H4 (cell line): ENCODE measurements at places on chromosomes 5 and 9. TPM values are rescaled to one million over a fixed set of nuclear protein-coding genes. Genes with fewer than 3 reads are reported as not detected.

The TPRN gene
- total RNA-seq: 1.2 and 3.4 TPM in 2 replicates

The SLC34A3 gene
- not detected in 2 replicates for total RNA-seq

The GBA2 gene
- 16.9 and 21.5 TPM in 2 replicates for total RNA-seq

The GRM6 gene
- total RNA-seq: not detected in 2 replicates

The SHOC1 gene
- total RNA-seq: 0.94 and 1.5 TPM in 2 replicates

The ANKRD31 gene
- total RNA-seq: 0.14 and 0.33 TPM in 2 replicates

The WDR31 gene
- total RNA-seq: 0.46 and 0.47 TPM in 2 replicates

The TMC1 gene
- total RNA-seq: not detected in 2 replicates

The MYOZ3 gene
- not detected in 2 replicates for total RNA-seq

The LCP2 gene
- 0.68 and 2.7 TPM in 2 replicates for total RNA-seq

The RETREG1 gene
- total RNA-seq: 1.5 and 3.1 TPM in 2 replicates

The NR2F1 gene
- 6.5 and 10.3 TPM in 2 replicates for total RNA-seq

The TAF11L11 gene
- total RNA-seq: not detected in 2 replicates

The TMEM252 gene
- total RNA-seq: not detected in 2 replicates

The ADAMTS2 gene
- total RNA-seq: 0.21 and 1.2 TPM in 2 replicates

The AHRR gene
- total RNA-seq: 10.8 and 12.9 TPM in 2 replicates

The NTNG2 gene
- 0.95 and 1.7 TPM in 2 replicates for total RNA-seq

The CNTNAP3 gene
- 12.8 and 18.6 TPM in 2 replicates for total RNA-seq

The ABLIM3 gene
- 6.7 and 14.2 TPM in 2 replicates for total RNA-seq

The CARD9 gene
- 0.17 and 0.18 TPM in 2 replicates for total RNA-seq

The IL33 gene
- not detected in 2 replicates for total RNA-seq

The NMUR2 gene
- total RNA-seq: not detected in 2 replicates

The GFRA3 gene
- total RNA-seq: not detected in 2 replicates

The COL27A1 gene
- 1.3 and 2.4 TPM in 2 replicates for total RNA-seq
